ENCODE measurements at places on chromosomes 16 and 17. TPM values are rescaled to one million over a fixed set of nuclear protein-coding genes. Genes with fewer than 3 reads are reported as not detected.

DNA sequence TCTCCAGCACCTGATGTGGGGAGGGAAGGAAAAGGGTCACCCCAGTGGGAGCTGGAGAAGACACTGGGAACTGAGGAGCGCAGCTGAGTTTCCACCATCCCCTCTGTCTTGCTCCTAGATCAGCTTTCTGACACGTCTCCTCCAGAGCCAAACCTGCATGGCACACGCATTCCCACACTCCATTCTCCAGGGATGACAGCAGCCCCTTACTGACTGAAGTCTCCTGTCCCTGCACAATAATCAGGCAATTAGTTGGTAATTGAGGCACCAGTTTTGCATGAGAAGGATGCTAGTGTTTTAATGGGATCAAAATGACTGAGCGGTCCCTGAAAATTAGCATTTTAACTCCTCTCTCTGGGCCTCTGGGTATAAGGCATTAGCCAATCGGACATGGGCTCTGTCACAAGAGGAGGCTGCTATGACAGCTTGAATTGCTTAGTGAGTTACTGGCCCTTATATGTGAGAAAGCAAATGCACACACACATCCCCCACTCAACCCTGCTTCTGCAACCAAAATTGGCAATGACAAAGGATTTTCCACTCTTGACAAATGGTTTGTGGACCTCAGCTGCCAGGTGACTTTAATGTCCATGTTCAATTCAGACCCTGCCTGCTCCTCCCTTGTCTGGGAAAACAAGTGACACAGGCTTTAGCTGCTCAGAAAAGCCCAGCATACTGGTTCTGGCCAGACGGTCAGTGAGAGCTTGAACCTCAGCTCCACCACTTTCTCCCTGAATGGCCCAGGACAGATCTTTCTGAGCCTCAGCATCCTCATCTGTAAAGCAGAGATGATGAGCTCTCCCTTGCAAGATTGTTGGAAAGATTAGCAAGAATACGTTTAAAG lies 57.2 kb upstream of the SREBF1 start:
- no peak for DNase-seq

CDH11 gene
- total RNA-seq, result 46.9 TPM

DNA sequence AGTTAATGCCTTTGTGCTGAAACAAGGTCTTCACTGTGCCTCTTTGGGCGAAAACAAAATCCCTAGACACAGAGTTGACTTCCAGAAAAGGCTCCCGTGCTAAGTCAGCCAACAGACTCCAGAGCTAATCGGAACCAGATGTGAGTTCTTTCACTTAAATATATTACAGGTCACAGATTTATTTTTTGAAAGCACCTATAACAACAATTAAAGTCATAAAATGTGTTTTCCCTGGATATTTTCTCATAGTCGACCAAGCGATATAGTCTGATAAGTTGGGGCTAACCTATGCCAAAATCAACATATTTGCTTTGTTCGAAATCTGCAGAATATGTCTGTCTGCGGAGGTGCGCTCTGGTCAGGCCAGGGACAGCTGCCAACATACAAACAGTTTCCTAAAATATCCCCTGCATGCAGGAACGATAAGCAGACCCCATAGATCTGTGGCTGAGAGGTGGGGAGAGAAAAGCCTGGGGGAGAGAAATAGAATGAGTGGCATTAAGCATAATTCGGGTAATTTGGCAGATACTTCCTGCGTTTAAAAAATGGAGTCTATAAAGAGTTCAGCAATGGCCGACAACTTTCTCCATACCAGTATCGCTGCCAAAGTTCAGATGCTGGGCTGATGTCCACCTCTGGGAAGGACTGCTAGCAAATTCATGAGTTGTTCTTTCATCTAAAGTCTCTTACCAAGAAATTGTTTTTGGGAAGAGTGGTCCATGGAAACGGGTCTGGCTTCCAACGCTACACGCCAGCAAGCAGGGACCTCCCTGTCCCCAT lies 50.8 kb upstream of the MYH10 start:
- peak; percentile 40 for DNase-seq

DNA sequence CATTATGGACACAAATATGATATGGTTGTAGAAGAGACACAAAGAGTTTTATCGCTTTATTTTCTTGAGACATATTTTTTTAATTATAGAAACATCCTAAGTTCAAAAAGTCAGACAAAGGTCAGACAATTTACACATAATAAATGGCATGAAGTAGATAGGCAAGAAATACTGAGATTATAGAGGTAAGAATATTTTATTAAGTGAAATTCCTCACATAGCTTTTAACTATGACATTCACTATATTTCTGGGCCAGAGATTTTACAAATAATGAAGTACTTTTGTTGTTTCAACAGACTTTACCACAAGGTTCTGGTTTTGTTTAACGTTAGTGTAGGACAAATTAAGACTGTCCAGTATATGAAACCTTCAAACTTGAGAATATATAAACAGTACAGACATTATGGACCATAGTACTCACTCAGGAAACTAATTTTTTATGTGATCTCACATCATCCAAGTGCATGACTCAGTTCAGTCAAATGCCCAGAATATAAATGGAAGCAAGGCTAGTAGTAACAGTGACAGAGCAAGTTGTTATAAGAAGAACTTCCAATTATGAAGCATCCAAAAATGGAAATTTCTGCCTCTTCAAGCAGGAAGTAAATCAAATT lies 394.8 kb downstream of the KCNJ2 start:
- DNase-seq, result no peak

KRTAP9-4 gene
- total RNA-seq, result not detected

DNA sequence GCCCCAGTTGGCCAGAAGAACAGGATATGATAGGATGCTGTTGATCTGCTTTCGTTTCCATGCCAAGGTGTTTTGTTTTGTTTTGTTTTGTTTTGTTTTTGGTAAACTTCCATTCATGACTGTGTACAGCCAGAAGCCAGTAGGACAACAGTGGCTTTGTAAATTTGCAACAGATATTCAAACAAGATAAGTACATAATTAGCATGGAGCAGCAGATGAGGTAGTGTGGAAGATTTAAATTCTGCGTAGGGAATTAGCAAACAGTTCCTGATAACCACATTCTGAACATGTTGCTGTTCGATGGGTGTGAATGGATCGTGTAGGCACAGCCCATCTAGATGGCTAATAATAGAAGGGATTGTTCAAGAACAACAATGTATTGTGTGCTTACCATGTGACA lies 1080.1 kb upstream of the RBFOX1 start:
- no peak for DNase-seq

GRCh38 chr17:73536700-73537605 lies 107.3 kb downstream of the SDK2 start:
- no peak for DNase-seq
